T-helper 1 cell (primary cell): ENCODE measurements at places on chromosomes 5 and 9.

DNA sequence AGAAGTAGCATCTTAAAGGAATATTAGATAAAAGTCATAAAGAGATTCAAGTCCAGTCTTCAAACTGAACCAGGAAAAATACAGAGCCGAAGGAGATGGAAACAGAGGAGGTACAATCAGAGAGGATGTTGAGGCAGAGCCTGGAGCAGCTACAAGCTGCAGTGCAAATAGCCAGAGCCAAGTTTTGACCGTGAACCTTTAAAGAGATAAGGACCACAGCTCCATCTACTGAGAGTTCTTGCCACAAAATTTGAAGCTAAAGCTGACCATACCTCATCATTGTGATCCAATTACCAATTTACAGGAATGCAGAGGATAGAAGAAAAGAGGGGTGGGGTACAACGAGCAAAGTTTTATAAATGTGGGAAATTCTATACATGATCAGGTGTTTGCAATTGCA lies 10.4 kb upstream of the DEPDC1B start:
- DNase-seq, result no peak

DNA sequence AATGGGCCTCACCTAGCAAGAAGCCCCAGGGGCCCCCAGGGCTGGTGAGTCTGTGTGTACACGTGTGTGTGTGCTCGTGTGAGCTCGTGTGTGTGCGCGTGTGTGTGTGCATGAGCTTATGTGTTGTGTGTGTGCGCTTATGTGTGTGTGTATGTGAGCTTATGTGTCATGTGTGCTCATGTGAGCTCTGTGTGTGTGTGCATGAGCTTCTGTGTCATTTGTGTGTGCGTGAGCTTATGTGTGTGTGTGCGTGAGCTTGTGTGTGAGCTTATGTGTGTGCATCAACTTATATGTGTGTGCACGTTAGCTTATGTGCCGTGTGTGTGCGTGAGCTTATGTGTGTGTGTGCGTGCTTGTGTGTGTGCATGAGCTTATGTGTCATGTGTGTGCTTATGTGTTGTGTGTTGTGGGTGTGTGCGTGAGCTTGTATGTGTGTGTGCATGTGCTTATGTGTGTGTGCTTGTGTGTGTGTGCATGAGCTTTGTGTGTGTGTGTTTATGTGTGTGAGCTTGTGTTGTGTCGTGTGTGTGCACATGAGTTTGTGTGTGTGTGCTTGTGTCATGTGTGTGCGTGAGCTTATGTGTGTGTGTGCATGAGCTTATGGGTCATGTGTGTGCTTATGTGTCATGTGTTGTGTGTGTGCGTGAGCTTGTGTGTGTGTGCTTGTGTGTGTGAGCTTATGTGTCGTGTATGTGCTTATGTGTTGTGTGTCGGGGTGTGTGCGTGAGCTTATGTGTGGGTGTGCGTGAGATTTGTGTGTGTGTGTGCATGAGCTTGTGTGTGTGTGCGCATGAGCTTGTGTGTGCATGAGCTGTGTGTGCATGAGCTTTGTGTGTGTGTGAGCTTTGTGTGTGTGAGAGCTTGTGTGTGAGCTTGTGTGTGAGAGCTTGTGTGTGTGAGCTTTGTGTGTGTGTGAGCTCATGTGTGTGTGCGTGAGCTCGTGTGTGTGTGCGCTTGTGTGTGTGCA lies 16.7 kb upstream of the SLC2A6 start:
- no peak for DNase-seq

DNA sequence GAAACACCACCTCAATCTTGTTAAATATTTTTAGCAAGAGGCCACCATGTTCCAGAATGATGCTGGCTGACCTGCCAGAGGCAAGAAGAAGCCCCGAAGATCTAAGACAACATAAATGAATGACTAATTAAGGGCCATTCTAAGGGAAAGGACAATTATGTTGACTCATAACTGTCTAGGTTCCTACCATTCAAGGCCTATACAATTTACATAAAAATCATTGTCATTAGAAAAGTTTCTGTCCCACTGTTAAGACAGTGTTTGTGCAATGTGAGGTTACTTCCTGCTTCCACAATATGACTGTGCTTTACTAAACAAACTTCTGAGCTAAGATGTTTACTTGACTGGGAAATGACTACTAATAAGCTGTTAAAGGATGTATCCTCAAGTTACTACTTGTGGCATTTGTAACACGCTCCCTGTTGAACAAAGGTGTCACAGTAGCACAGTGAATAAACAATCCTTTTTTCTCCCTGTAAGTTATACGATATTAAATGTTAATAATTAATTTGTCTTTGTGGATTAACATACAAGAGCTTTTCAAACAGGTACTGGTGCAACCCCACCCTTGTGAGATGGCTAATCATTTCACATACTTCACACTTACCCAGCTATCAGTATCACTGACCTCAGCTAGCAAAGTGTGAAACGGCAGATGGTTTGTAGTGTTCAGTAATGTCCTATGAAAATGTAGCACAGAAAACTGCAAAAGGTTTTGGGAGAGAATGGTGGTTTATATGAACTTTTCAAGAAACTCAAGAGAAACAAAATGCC lies 195.8 kb downstream of the EFNA5 start:
- no peak for DNase-seq

- DNase-seq, result no peak
Observed at GRCh38 chr9:36738318-36738976, 165.8 kb downstream of the MELK start.

DNA sequence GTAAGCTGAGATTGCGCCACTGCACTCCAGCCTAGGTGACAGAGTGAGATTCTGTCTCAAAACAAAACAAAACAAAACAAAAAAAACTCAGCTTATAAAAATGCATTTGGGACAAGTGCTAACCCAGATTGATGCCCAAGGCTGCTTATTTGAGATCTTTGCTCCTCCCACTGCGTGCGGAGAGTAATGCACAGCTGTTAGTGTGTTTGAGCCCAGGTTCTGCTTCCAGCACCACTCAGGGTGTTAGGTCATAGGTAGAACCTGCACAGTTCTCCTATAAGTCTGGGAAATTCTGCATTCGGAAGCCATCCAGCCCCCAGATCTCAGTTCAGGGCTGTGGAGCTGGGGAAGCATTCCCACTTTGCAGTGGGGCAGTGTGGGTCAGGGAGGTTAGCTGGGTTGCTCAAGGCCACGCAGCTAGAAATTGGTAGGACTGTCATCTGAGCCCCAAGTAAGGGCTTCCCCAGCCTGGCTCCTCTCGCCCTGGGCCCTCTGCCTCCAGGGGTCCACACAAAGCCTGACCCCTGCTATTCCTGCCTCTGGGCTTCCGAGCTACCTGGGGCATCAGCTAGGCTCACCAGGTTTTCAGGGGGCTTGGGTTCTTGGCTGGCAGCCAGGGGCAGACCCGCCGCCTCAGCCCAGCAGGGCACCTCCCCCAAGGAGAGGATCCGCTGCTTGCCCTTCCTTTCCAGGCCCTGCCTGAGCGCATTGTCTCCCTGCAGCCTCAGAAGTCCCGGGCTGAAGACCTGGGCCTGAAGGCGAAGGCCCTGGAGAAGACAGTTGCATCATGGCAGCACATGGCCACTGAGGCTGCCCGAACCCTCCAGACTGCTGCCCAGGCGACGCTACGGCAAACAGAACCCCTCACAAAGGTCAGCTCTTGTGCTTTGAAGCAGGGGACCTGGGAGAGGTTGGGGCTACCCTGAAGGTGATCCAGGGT lies 17.6 kb upstream of the AIF1L start:
- no peak for DNase-seq

- no peak for DNase-seq
Observed at GRCh38 chr9:90010793-90011192, 406.0 kb downstream of the GADD45G start.

- no peak for DNase-seq
Observed at GRCh38 chr9:120850315-120850714, 7.6 kb upstream of the PSMD5 start.

DNA sequence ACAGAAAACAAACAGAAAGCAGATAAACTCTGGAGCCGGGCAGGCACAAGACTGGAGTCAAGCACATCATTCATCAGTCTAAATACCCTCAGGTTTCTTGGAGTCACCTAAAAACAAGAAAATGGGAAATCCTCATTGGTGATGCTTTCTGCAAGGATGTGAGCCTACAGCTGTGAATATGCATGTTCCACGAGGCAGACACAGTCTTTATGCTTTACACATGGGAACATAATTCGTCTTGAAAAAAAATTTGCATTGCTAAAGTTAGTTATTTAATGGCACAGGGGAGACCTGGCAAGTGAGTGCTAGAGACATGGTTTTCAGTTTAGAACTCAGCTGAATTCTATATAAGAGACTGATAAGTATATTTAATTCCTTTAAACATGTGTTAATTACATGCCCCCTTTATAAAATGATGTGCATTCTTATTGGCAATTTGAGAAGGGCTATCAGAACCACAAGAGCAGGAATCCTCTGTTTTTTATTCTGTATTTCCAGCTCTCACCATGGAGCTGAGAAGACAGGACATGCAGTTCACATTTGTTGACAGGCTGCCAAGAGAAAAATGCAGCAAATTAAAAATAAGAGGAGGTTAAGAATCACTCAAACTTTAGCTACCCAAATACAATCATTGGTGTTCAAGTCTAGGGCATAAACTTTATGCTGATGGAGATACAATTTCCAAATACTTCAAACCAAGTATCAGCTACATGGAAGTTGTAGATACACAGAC lies 438.0 kb upstream of the MPDZ start:
- no peak for DNase-seq

- no peak for DNase-seq
Observed at GRCh38 chr5:135019314-135019713, 14.7 kb downstream of the PITX1 start.

DNA sequence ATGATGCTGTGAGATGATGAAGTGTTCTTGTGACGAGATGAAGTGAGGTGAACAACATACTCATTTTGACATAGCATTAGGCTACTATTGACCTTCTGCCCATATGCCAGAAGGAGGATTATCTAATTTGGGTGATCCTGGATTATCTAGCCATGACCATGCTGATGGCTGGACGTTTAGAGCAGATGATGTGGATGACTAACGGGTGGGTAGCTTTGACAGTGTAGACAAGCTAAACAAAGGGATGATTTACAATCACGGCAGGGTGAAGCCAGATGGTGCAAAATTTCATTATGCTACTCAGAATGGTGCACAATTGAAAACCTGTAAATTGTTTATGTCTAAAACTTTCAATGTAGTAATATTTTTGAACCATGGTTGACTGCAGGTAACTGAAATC lies 2403.4 kb upstream of the ACO1 start:
- DNase-seq, result no peak

DNA sequence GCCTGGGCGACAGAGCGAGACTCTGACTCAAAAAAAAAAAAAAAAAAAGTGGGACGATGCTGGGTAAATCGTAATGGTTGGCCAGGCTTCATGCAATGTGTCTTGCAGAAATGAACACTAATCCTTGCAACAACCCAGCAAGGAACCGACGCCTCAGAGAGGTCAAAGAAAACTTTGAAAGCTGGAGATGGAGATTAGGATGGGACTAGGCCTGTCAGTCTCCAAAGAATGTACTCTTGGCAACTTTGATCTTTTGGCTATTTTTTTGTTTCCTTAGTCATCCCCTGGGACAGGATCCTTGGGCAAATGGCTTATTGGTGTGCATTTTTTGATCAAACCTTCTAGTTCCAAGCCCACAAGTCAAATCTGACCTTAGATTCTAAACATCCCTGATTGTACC lies 10.6 kb upstream of the PWWP2A start:
- no peak for DNase-seq

- DNase-seq, result no peak
Observed at GRCh38 chr5:146626936-146627335, 110.9 kb upstream of the GPR151 start.

DNA sequence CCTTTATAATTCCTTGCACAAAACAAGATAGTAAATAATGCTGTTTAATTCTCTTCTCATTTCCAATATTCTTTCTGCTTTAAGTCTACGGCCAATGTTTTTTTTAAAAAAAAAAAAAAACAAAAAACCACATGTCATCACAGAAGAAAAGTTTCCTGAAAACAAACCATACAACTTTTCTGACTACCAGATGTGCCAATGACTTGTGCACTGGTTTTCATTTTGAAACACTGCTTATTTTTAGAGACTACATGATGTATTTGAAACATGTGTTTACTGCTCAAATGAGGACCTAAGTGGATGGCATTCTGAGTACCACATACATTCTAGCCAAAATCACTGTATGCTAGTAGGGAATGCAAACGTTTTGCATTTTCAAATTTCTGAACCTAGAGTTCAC lies 167.9 kb downstream of the GLIS3 start:
- DNase-seq, result no peak

DNA sequence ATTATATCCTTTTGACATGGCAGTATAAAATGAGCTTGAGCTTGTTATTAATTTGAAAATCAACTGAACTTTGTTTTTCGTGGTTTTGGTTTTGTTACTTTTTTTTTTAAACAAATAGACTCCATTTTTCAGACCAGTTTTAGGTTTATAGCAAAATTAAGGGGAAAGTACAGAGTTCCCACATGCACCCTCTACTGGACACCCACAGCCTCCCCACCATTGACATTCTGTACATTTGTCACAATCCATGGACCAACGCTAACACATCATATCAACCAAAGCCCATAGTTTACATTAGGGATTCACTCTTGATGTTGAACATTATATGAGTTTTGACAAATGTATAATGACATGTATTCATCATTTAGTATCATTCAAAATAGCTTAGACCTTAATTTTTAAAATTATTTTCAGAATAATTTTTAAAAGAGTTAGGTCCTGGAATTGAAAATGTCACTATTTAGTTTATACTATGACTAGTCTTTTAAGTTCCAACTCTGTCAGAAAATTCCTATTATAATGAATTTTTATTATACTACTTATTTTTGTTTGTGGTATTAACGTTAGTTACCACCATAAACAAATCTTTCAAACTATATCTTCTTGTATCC lies 35.3 kb upstream of the JMY start:
- DNase-seq, result no peak

DNA sequence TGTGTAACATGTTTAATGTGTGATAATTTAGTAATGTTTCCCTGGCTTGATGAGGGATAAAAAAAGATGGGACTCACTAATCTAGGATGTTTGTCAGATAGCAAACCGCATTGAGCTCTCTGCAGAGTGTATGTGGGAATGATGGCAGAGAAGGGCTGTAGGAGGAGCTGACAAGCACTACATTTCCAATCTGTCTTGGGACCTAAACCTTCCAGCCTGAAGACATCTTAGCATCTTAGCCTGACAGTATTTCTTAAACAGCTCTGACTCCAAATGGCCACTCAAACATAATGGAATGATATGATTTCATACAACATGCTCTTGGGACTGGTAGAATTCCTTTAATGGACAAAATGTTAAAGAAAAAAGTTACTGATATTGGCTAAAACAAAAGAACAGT lies 116.7 kb downstream of the PPP2R2B start:
- DNase-seq, result no peak

DNA sequence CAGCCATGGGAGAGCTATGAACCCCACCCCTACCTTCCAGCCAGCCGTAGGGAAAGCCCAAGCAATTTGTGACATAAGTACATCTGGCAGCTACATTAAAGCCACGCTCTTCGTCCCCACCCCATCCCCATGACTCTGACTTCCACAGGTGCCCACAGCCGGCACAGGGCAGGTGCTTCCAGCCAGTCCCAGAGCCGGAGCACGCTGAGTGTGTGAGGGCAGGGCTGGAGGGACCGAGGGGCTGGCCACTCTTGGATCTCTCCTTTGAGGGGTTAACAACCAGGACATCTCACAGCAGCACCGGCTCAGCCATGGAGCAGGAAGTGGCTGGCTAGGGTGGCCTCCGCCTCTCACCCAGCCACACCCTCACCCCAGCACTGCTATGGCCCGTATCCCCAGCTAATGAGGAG lies 2.4 kb upstream of the FAM78A start:
- DNase-seq, result peak; percentile 67

- DNase-seq, result no peak
Observed at GRCh38 chr9:29796291-29796952, 2223.1 kb upstream of the C9orf72 start.
